ENCODE measurements at places on chromosomes 1 and 21.
A peak's percentile ranks its signal among the peaks of the same experiment; 100 is the strongest.

- peak; percentile 72 for DNase-seq
These were observed 145.7 kb downstream of the ZNF644 start for GRCh38 chr1:90876101-90876500.

DNA sequence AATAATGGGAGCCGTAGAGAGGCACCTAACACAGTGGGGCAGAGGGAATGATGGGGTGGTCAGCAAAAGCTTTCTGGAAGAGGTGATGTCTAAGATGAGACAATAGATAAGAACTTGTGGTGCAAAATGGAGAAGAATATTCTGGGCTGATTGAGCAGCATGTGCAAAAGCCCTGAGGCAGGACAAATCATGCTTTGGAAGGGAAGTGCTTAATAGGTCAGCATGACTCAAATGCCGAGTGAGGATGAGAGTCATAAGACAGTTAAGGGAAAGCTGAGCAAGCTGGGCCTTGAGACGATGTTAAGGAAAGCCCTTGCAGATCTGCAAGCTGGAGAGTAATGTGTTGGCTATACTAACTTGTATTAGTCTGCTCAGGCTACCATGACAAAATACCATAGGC is 37.3 kb upstream of the ASB17 start:
- no peak for DNase-seq

GRCh38 chr21:18164933-18165332 is 79.7 kb upstream of the CHODL start:
- peak; percentile 52 for DNase-seq

GRCh38 chr1:184037849-184038591 is 492 bp upstream of the COLGALT2 start:
- DNase-seq, result peak; percentile 80

DNA sequence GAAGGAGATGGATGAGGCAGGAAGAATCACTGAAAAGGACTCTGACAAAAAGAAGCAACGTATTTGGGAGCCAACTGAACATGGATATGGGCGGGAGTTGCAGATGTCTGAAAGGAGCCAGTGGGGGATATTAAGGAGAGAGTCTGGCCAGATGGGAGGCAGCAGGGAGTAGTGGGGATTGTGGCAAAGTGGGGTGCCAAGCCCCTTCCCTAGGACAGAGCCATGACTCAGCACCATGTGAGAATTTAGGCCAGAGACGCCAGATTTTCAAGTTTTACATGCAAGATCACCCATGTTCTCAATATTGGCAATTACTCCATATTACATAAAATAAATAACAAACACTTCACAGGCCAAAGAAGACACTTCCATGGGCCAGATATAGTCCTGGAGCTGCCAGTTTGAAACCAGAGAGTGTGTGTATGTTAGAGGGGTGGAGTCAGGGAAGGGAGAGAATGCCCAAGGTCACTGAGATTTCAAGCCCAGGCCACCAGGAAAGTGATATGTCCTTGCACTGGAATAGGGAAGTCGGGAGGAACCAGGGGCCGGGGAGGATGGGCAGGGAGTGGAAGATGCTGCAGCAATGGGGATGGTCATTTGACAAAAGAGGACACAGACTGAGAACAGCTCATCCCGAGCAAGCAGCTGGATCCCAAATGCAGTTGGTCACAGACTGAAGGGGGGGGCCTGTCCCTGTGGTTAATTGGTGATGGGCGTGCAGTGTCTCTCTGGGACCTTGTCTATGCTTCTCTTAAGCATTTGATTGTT is 23.5 kb downstream of the TMEM51 start:
- no peak for DNase-seq

GRCh38 chr1:97457446-97458089 is 463.3 kb downstream of the DPYD start:
- DNase-seq, result no peak

DNA sequence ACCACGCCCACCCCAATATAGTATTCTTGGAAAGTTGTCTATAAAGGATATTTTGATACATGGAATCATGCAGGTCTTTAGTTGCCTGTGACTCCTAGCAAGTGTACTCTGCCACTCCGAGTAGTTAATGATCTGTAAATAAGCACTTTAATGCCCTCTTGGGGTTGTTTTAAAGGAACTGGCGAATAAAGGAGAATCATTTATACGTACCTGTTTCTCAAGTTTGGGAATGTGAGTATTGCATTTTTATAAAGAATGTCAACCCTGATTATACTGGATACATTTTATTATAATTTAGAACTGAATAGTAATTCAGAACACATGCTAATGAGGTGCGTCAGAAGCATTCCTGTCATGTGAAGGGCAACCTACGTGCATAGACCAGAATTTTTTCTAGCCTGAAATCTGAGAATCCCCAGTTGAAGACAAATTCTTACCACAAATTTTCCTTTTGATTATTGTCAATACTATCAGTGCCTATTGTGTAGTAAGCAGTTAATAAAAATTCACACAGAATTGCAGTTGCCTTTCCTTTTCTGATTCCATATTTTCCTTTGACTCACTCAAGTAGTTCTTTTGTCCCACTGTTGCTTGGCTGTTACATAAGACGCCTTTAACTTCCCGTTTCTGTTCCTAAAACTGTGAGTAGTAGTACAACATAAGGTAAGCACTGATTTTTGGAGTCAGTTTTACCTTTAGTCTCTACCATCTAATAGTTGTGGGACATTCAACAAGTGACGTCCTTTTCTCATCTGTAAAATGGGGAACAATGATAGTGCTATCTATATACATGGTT is 5.1 kb downstream of the AHCYL1 start:
- DNase-seq, result no peak

- no peak for DNase-seq
These were observed 74.0 kb downstream of the DMRTA2 start for GRCh38 chr1:50349242-50349565.

DNA sequence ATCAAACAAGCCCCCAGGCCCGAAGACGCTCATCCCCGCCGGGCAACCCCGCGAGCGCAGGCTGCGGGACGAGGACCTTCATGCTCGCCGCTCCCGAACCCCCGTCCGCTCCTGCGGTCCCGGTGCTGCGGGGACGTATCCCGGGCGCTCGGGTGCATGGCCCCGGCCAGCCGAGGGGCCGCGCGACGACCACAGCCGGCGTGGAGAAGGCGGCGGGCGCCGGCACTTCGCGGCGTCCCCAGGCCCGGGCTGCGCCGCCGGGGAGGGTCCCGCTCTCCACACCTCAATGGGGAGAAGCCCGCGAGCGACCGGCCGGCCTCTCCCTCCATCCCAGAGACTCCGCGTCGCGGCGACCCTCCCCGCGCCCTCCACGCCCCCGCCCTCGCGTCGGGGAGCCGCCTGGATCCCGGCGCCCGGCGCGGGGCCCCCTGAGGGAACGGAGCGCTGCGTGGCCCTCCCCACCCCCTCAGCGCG is 401 bp downstream of the ERRFI1 start:
- no peak for DNase-seq

- DNase-seq, result no peak
These were observed 52.0 kb downstream of the PRDX6 start for GRCh38 chr1:173529106-173529505.

DNA sequence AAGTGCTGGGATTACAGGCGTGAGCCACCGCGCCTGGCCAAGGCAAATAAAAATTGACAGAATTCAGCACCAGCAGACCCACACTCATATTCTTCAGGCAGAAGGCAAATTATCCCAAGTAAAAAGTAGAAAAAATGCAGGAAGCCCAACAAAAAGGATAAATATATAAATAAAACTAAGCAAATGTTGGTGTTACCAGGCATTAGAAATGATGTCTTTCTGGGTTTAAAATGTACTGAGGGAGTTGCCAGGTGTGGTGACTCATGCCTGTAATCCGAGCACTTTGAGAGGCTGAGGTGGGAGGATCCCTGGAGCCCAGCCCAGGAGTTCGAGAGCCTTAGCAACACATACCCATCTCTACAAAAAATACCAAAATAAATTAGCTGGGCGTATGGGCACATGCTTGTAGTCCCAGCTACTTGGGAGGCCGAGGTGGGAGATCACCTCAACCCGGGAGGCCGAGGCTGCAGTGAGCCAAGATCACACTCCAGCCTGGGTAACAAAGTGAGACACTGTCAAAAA is 6.3 kb downstream of the INTS11 start:
- no peak for DNase-seq

DNA sequence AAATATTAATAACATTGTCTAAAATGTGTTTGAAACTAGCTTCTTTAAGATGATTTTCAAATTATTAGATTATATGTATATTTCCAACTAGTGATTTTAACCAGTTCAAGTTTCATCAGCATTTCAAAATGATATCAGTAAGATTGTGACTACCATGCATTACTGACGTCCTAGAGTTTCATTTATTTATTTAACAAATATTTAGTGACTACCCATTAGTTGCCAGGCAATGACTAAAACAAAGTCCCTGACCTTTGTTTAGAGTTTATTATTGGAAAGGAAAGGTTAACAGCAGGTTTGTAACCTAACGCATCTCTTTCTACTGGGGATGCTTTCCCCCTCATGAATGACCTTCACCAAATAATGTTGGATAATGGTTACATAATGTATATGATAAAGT is 7.6 kb upstream of the C4BPB start:
- no peak for DNase-seq

GRCh38 chr1:11568687-11569086 is 85.5 kb downstream of the FBXO2 start:
- no peak for DNase-seq

DNA sequence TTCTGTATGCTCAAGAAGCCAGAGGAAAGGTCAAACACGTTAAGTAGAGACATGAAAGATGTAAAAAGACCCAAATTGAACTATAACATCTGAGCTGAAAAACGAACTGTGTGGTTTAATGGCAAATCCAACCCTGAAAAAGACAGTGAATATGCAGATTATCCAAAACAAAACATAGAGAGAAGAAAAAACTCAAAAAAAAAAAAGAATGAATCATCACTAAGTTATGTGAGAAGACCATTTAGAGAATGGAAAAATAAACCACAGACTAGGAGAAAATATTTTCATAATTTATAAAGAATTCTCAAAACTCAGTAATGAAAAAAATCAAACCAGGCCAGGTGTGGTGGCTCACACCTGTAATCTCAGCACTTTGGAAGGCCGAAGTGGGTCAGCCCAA is 253.3 kb downstream of the PLPP3 start:
- DNase-seq, result no peak

- DNase-seq, result no peak
These were observed 41.5 kb downstream of the PLPPR5 start for GRCh38 chr1:98963064-98963758.

DNA sequence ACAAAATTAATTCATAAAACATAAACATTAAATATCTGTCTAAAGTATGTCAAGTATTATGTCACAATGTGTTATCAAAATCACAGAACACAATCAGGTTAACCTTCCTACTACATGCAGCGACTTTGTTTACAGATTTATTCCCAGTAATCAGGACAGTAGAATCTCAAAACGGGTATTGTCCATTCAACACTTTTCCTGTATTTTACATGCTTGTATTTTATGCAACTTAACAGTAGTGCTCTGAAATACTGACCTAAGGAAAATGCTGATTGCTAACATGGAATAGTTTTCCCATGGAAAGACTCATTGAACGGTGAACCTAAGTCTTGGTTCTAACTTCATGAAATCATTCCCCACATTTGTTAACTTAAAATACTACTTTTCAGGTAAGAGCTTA is 2.3 kb downstream of the SERBP1 start:
- no peak for DNase-seq

DNA sequence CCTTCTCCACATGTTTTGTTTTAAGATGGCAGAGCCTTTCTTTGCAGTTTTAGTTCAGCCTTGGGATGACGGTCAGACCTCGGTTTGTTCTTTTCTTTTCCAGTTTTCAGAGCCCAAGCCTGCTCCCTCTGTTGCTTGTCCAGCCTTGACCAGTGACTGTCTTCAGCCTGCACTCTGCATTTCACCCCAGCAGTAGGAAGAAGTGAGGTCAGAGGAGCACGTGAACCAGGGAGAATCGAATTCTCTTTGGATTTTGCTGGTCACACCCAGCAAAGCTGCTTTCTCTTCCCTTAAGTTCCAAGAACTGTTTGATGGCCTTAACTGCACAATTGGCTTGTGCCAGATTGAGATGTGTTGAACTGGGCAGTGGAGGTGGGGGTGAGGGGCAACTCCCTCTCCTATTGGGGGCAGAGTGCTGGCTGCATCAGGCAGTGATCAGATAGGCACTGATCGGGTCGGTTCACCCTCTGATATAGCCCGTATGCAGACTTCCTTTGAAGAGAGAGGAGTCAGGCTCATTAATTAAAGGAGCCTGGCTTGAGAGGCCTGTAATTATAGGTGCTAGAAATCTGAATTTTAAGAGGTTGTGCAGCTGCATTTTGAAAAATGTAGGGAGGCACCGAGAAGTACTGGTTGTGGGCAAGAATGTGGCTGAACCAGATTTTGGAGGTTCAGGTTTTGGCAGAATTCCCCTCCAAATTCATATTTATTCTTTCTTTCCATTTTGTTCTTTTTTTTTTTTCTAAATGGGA is 42.4 kb downstream of the PEX14 start:
- DNase-seq, result no peak

GRCh38 chr1:54985556-54985955 is 5.1 kb downstream of the TMEM61 start:
- DNase-seq, result no peak

GRCh38 chr1:238985312-238985711 is 401.1 kb upstream of the CHRM3 start:
- DNase-seq, result no peak

DNA sequence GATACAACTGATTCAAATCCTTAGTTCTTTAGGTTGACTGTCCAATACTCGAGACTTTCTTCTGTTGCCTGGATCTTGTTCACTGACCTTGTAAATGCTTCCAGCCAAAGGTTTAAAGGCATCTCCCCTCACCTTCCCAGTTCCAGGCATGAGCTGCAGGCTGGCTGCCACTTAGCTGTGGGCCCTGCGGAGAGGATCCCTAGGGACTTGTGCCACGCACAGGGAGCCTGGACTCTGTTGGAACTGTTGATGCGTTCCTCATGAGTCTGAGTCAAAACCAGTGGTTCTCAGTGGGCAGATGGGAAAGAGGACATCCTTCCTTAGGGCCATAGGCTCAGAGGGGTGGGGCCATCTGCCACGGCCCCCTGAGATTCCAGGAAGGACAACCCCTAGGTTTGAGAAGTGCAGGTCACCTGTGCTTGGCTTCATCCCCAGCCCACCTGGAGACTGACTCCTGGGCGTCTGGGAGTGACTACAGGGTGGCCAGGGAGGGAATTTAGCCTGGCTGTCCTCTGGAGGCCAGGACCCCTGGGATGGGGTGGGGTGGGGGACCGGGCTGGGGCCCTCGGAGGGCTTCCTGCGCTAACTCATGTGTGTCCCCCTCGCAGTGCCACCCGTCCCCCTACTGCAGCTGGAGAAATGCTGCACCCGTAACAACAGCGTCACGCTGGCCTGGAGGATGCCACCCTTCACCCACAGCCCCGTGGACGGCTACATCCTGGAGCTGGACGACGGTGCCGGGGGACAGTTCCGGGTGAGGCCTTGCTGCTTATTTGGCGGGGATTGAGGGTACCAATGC is 37.6 kb upstream of the GNPAT start:
- DNase-seq, result no peak

- peak; percentile 46 for DNase-seq
These were observed 448 bp downstream of the GATAD2B start for GRCh38 chr1:153922076-153922971.
